Colonic mucosa (tissue), 4 donors: ENCODE measurements at places on chromosomes 6 and 20. TPM values are rescaled to one million over a fixed set of nuclear protein-coding genes. Genes with fewer than 3 reads are reported as not detected.

KCNB1 gene
- 1.9 TPM for total RNA-seq

SIRPB1 gene
- 0.82 TPM for total RNA-seq

- peak; percentile 64 for DNase-seq
Measured at GRCh38 chr20:40506537-40506939, 182.5 kb downstream of the MAFB start.

- DNase-seq: peak; percentile 59
Measured at GRCh38 chr20:33915726-33916331, 77.9 kb upstream of the RALY start.

GRCh38 chr20:16313917-16314316 lies 259.3 kb downstream of the KIF16B start:
- no peak for DNase-seq

DNA sequence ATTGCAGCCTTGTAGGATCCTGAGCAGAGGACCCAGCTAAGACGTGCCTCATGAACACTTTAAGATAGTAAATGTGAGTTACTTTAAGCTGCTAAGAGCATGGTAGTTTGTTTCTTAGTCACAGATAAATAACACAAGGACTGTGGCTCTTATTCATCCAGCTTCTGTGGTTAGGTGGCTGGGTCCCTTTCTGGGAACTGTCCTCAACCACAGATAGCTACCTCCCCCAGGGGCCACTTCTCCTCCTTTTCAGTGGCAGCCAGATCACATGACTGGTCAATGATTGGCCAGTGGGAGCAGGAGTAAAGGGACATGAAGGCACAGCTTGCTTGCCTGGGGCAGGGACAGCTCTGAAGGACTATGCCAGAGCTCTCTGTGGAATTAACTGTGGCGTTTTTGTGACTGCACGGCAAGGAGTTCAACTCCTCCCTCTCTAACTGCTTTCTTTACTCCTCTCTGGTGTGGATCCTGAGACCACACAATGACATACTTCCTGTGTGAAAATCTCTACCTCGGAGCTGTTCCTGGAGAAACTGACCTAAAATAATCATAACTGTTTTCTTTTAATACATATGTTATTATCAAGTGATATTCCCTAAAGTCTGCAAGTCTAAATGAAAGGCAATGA lies 76.5 kb downstream of the NRN1 start:
- DNase-seq: no peak

DNA sequence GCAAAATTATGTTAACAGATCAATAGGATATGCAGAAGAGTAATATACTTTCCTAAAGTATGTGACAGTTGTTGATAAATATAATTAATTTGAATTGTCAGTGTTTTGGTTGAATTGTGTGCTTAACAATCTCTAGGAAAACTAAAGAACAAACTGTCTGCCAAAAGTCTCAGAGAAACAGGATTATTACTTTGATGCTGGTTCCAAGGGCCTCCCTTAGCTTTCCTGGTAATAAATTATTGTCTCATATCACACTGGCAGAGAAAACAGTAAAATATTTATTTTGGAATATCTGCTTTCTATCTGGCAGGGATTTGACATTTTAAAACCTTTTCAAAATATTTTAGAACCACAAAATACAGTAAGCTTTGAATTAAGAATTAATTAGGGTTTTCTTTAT lies 40.1 kb upstream of the CARMIL1 start:
- no peak for DNase-seq

GRCh38 chr6:137697267-137697938 lies 169.7 kb upstream of the TNFAIP3 start:
- peak; percentile 48 for DNase-seq

GRCh38 chr20:54517241-54517975 lies 42.0 kb downstream of the DOK5 start:
- DNase-seq: no peak

DNA sequence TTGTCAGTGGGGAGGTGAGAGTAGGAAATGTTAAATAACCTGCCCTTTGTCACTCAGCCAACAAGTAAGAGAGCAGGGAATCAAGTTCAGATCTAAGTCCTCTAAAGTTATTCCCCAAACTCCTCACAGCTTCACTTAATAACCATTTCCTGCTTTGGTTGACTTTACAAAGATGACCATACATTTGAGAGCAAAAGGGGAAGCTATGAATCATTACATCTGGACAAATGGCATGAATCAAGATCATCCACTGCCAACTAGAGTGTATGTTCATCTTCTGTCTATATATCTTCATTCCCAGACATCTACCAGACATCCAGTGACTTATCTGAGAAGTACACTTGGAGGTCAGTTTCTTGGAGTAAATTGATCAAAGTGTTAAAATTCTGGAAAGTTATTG lies 15.1 kb upstream of the HIVEP2 start:
- DNase-seq: no peak

GRCh38 chr6:15331143-15331542 lies 85.3 kb downstream of the JARID2 start:
- DNase-seq: no peak

- no peak for DNase-seq
Measured at GRCh38 chr6:111747829-111748228, 125.4 kb downstream of the FYN start.

DNA sequence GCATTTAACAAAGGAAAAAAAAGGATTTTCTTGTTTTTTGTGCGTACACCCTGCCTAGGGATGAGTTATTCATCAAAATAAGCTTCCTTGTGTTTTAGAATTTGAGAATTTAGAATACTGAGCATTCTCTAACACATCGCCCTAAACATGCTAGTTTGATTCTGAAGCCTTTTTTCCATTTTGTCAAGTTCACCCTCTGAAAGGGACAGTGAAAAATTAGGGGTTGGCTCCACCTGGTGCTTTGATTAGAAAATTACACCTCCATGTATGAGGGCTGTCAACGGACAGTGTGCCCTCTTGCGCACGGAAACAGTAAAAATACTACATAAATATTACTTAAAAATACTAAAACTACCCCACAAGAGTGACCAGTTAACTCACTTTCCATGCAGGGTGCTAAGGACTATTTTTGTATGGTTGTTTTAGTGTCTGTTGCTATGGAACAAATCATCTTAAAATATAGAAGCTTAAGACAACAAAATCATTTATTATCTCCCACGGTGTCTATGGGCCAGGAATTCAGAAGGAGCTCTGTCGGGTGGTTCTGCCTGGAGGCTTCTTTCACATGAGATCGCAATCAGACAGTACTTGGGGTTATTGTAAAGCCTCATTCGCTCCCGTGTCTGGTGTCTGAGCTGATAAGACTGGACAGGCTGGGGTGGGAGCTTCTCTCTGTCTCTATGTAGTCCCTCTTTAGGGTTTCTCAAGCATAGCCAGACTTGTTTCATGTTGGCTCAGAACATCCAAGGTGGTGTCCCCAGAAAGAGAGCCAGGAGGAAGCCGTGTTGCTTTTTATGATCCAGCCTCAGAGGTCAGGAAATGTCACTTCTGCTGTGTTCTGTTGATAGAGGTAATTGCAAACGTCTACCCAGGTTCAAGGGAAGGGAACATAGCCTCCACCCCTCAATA lies 41.1 kb upstream of the TMEM170B start:
- DNase-seq: peak; percentile 84

DNA sequence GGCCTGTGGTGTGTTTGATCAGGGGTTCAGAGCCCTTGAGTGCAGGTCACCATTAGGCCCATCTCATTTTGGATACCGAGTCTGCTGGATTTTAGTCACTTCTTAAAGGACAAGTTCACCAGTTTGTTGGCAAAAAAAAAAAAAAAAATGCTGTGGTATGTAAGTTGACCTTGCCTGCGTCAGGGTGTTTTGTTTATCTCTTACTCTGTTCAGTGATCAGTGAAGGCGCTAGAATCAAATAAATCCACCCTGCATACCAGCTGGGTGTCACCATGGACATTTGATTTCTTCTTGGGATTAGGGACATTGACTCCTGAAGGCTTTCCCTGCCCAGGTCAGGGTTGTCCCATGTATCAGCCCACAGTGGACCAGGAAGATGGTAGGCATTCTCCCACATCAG lies 6.7 kb downstream of the SMOC2 start:
- DNase-seq: no peak
